ENCODE measurements at places on chromosomes 3 and 15.

GRCh38 chr3:127423856-127424765, 136.3 kb upstream of the PRR20G start:
- DNase-seq, result no peak

DNA sequence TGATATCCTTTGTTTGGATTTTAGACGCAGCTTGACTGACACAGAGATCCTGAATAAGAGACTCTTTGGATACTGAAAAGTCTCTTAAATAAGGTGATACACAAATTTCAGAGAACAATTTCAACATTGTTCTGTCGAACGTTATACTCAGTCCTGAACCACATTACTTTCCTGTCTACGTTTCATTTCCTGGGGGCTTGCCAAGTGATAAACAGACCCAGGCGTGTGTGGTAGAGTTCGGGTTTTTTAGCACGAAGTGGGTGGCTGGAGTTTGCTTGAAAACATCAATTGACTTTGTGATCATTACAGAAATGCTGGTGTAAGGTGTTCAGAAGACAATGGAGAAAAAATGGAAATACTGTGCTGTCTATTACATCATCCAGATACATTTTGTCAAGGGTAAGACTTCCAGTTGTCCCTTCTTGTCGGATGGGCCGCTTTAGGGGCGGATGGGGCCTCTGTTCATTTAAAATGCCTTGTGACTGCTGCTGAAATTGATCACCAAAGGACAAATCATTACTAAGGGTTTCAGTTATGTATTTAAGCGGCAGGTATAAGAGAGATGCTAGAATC, at the start of gene CD96:
Gene CD96, plus strand, starts transcription at position 287 of the 573 bp plus-strand sequence. Its CDS starts 52 bp downstream, at position 339.
- no peak for DNase-seq

GRCh38 chr3:88321363-88322050, 171.7 kb downstream of the C3orf38 start:
- no peak for DNase-seq

GRCh38 chr3:179181021-179181472, 32.9 kb downstream of the PIK3CA start:
- DNase-seq, result no peak

GRCh38 chr3:157441102-157441624, 4.5 kb downstream of the PTX3 start:
- no peak for DNase-seq

DNA sequence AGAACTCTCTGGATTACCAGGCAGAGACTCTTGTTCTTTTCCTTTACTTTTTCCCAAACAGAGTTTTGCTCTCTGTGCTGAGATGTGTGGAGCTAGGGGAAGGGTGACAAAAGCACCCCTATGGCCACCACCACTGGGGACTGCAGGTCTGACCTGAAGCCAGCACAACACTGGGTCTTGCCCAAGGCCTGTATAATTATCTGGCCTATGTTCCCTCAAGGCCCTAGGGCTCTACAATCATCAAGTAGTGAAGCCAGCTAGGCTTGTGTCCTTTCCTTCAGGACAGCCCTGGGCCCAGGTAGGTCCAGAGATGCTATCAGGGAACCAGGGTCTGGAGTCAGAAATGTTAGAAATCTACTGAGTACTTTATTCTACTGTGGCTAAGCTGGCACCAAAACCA, 28.4 kb downstream of the MYO1E start:
- no peak for DNase-seq

DNA sequence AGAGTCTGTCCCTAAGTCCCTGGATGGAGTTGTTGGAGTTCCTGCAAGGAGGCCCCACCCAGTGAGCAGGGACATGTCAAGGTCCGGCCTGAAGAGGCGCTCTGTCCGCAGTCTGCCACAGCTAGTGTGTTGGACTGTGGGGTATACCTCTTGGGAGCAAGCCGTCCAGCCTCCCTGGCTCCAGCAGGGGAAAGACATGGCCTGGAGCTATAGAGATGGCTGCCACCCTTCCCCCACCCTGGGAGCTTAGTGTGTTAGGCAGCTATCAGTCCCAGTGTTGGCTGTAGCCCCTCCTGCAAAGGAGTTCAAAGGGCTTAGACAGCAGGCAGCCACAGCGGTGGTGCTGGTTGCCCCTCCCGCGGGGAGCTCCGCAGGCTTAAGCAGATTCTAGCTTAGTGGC, 20.3 kb downstream of the IMPG2 start:
- no peak for DNase-seq

DNA sequence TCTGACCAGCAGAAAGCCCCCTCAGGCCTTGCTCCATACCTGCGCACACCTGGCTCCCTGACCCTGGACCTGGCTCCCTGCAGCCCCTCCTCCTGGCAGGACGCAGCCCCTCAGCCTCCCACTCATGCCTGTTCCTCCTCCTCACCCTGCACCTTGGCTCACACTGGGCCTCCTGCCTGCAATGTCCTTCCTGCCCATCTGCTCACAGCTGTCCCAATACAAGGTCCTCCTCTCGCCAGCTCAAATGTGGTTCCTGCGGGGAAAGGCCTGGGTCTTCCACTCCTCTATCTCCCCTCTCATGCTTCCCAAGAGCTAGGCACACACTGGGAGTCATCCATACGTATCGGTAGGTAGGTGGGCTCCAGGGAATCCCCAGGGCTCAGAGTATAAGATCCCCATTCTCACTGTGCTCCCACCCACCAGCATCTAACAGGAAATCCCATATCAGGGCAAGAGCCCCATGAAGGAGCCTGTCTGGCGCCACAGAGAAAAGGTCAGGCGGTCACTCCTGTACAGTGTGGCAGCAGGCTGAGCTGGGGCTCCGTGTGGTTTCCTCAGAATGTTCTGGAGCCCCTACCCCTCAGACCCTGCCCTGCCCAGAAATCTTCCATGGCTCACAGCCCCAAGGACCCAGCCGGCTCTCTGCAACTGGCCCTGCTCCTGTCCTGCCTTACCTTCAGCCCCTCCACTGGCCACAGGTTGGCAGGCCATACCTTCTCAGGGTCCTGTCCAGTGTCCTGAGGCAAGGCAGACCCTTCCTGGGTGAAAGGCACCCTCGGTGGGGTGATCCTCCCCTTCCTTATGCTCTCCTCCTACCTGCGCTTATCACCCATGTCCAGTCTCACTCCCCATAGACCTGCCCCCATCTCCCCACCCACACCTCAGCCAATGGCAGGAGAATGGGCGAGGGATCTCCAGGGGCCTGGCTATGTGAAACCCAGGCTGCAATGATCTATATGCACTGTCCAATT, 10.9 kb downstream of the PLCD1 start:
- DNase-seq, result no peak

GRCh38 chr3:190172751-190173150, 52.1 kb upstream of the P3H2 start:
- no peak for DNase-seq

- no peak for DNase-seq
Measured at GRCh38 chr15:39621976-39622375, 41.1 kb downstream of the THBS1 start.

GRCh38 chr3:71578054-71578751, 5.3 kb downstream of the FOXP1 start:
- no peak for DNase-seq

- no peak for DNase-seq
Measured at GRCh38 chr3:62454916-62455315, 81.6 kb upstream of the FEZF2 start.

DNA sequence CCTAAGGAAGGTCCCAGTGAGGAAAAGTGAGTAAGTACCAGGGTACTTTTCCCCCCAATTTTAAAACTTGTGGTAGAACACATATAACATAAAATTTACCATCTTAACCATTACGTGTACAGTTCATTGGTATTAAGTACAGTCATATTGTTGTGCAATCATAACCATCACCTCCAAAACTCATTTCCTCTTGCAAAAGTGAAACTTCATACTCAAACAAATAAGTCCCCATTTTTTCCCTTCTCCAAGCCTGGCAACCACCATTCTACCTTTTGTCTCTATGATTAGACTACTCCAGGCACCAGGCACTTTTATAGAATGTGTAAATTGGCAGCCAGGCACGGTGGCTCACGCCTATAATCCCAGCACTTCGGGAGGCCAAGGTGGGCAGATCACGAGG, 12.2 kb downstream of the PRC1 start:
- no peak for DNase-seq

GRCh38 chr3:138938056-138938876, 8.7 kb downstream of the FOXL2 start:
- DNase-seq, result peak; percentile 76

GRCh38 chr3:27577504-27577903, 93.3 kb upstream of the SLC4A7 start:
- DNase-seq, result no peak

- no peak for DNase-seq
Measured at GRCh38 chr3:14441240-14441919, 39.0 kb downstream of the SLC6A6 start.

GRCh38 chr3:11445883-11446282, 173.7 kb downstream of the ATG7 start:
- no peak for DNase-seq

GRCh38 chr3:14388201-14388600, 14.2 kb upstream of the SLC6A6 start:
- no peak for DNase-seq

- DNase-seq, result no peak
Measured at GRCh38 chr3:170862618-170863374, 7.2 kb downstream of the RPL22L1 start.

- DNase-seq, result no peak
Measured at GRCh38 chr3:191499307-191500080, 38.5 kb downstream of the PYDC2 start.

GRCh38 chr15:96350934-96351724, 20.6 kb downstream of the NR2F2 start:
- no peak for DNase-seq

DNA sequence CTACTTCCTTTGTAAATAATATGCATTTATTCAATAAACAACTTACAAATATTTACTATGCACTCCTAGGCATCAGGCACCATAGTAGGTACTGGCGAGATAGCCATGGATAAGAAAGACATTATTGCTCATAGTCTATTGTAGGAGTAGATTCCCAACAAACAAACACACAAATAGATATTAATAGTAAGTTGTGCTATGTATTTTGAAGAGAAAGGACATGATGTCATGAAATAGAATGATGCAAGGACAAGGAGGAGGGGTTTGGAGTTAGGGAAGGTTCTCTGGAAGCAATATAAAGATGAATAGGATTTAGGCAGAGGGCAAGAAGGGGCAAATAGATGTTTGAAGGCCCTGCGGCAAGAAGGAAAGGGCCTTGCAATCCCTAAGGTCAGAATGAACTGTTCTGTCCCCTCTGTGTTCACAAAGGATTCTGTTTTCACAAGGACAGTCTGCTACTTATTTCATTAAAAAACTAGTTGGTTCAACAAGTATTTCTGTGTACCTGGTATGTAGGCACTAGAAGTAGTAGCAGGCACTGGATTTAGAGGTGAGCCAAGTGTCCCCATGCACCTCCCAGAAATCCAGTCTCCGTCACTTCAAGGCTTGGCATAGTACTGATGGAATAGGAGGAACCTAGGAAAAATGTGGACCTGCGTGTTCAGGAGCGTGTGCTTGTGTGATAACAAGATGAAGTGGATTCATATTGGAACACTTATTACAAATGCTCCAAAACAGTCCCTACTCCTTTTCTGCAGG, 231.8 kb upstream of the TPRG1 start:
- peak; percentile 8 for DNase-seq

DNA sequence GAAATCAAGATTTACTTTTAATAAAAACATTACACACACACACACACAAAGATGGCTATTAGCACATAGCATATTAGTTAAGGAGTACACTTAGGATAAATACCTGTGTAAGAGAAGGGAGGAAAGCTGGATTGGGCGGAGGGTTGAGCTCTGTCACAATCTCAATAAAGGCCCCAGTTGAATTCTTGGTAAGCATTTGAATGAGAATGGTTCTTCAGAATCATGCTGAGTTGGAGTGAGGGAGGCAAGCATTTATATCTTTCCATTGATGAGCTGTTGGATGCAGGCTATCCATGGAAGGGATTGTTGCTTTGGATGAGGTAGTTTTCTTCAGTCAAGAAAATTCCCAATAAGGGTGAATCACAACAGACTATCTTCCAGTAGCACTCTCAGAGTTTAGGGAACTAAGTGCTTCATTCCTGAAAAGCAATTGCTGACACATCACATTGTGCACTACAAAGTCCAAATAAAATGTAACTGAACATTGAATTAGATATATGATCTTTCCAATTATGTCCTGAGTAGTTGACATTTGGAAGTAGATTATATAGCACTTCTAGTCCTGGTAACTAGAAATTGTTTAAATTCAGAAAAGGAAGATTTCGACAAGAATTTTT, 95.7 kb downstream of the SUCNR1 start:
- no peak for DNase-seq

DNA sequence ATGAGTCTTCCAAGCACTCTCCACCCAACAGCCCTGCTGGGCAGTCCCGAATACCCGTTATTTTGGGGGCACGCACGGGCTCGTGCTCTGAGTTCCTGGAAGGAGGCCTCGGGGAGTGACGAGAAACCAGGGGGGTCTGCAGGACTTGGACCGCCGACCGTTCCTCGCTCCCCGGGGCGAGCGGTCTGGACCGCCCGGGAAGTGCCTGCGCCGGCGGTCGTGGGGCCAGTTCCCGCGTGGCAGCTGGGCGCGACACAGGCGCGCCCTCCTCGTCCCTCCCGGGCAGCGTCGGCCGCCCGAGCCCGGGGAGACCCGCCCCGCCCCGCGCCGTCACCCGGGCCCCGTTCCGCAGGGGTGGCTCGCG, 387 bp downstream of the GNB4 start:
- no peak for DNase-seq

DNA sequence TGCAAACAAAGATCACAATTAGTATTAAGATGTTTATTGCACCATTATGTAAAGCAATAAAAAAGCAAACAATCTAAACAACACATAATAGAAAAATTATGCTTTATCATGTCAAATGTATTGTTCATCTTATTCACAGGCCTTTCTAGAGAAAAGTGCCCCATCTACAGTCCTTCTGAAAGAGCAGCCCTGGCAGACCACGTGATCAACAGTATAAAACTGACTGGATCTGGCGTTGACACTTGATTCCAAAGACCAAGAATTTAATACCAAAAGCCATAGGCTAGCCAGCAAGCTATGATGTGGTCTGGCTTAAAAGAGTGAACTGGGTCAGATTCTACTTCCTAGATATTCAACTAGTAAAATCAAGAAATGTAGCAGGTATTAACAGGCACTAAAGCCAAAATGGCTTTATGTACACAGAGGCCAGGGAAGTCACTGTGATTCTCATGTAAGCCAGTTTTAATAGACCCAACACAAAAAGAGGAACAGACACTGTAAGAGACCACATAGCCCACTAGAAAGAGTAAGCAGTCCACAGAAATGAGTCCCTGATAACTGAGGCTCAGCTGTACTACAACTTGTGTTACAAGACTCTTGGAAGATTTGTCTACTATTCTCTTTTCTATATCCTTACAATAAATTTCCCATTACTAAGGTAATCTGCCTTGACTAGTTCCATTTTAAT, 32.5 kb downstream of the DMXL2 start:
- no peak for DNase-seq

GRCh38 chr3:187230011-187230410, 32.7 kb downstream of the RTP1 start:
- no peak for DNase-seq

- DNase-seq, result no peak
Measured at GRCh38 chr3:133575086-133575485, 1.6 kb downstream of the CDV3 start.

GRCh38 chr15:25890529-25890928, 27.4 kb upstream of the ATP10A start:
- no peak for DNase-seq

- no peak for DNase-seq
Measured at GRCh38 chr15:78139578-78139977, 8.3 kb upstream of the CIB2 start.

- DNase-seq, result no peak
Measured at GRCh38 chr3:18027161-18027939, 284.9 kb upstream of the TBC1D5 start.

GRCh38 chr15:66210684-66211083, 42.9 kb downstream of the MEGF11 start:
- DNase-seq, result no peak

Measured in H1 (cell line).